ENCODE measurements at places on chromosomes 7 and 10. TPM values are rescaled to one million over a fixed set of nuclear protein-coding genes. Genes with fewer than 3 reads are reported as not detected.

The OR6V1 gene
- not detected for total RNA-seq

The MMD2 gene
- not detected for total RNA-seq

GRCh38 chr10:62669341-62669740 lies 135.2 kb upstream of the ADO start:
- H3K4me1 ChIP-seq = no peaks in the 10 kb centered on the region
- no peak overlapping the region for H3K27ac ChIP-seq
- no peaks in the 10 kb centered on the region for H3K36me3 ChIP-seq
- H3K4me3 ChIP-seq = no peak overlapping the region
- no peaks in the 10 kb centered on the region for H3K27me3 ChIP-seq
- DNase-seq = no peak

- no peak for DNase-seq
- H3K36me3 ChIP-seq = no peaks in the 10 kb centered on the region
- no peak overlapping the region for H3K4me3 ChIP-seq
- H3K27me3 ChIP-seq = no peaks in the 10 kb centered on the region
- H3K4me1 ChIP-seq = no peaks in the 10 kb centered on the region
Observed at GRCh38 chr7:4657640-4658417, 24.3 kb upstream of the FOXK1 start.

GRCh38 chr7:50308532-50309385 lies 4.2 kb downstream of the IKZF1 start:
- DNase-seq = no peak
- no peak overlapping the region for H3K4me3 ChIP-seq

The PTPN20 gene
- total RNA-seq = 0.27 TPM

The IFIT1 gene
- total RNA-seq = 0.75 TPM

All from endothelial cell of umbilical vein (primary cell).